ENCODE measurements at places on chromosomes 13 and 19.

- DNase-seq = no peak
These were observed 760 bp downstream of the ZNF91 start for GRCh38 chr19:23394511-23394910.

DNA sequence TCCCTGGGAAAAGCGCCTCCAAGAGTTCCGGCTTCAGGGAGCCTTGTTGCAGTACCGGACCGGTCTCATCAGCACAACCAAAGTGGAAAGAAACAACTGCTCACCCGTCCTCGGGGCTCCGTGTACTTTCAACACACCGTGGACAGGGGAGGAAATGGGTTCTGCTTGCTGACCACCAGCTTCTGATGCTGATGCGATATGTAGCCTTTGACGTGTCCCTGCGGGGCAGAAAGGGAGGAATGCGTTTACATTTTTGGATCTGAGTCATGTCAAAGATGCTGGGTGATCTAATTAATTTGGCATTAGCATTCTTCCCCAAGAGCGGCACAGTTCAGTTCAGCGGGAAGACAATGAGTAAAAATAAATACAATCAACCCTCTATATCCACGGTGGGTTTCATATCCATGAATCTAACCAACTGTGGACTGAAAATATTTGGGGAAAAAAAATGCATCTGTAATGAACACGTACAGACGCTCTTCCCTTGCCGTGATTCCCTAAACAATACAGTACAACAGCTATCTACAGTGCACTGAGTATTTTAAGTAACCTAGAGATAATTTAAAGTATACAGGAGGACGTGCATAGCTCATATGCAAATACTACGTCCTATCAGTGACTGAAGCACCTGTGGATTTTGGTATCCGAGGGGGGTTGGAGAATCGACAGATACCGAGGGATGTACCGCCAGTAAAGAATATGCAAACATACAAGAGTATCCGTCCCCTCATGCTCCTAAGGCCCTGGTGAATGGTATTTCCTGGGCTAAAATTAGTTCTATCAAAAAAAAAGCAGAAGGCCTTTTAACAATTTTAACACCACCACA, 19.8 kb downstream of the PROZ start:
- DNase-seq = no peak

DNA sequence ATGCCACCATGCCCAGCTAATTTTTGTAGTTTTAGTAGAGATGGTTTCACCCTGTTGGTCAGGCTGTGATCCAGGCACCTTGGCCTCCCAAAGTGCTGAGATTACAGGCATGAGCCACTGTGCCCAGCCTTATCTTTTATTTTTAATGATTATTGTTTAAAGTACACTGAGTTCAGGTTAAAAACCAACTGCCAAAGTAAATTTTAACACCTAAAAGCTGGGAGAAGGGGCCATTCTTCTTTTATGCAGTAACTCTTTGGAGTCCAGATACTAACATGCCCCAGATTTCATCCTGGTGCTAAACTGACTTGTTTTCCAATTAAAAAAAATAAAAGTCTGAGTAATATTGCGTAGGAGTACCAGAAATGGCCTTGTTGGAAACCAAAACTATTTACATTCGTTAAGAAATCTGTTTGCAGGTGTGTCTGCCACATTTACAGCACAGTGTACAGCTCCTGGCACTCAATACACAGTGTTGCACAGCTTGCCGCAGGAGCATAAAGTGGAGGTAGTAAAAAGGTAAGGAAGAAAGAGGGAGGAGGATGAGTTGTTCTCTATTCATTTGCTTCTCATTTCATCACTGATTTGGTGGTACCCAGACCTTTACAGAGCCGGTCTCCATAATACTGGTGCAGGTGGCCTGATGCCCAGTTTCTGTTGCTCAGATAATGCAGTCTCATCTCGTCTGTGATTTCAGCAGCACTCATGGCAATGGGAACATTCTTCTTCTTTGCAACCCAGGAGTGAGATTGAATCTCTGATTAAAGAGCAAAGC, 108.9 kb downstream of the PCCA start:
- no peak for DNase-seq

GRCh38 chr13:84994582-84994981, 804.6 kb downstream of the SLITRK6 start:
- DNase-seq = no peak

DNA sequence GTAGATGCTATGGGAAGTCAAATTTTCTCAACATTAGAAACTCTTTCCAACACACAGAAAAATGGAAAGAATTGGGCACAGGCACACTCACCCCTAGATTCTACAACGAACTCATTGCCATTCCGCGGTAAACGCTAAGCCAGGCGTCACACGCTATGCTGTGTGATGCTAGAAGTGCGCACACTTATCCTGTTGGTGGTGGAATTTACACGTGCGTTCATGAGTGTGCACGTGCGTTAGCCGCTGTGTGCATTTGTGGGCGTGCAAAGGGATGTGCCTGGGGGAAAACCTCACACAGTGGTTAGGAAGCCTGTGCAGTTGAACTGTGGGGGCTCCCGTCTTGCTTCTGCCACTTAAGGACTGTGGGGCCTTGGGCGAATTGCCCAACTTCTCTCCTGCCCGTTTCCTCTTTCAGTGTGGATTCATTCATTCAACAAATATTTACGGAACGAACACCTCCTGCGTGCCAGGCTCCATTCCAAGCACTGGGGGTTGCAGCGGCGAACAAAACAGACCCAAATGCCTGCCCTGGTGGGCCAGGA, 7.7 kb downstream of the NFILZ start:
- DNase-seq = no peak

- no peak for DNase-seq
These were observed 595 bp upstream of the GPR183 start for GRCh38 chr13:99307648-99308339.

GRCh38 chr13:76846363-76846762, 39.8 kb downstream of the KCTD12 start:
- DNase-seq = no peak

GRCh38 chr19:18700501-18701249, 17.2 kb downstream of the CRTC1 start:
- DNase-seq = no peak

GRCh38 chr13:78309497-78310180, 293.7 kb downstream of the POU4F1 start:
- DNase-seq = no peak

- no peak for DNase-seq
These were observed 84.5 kb downstream of the DOCK9 start for GRCh38 chr13:98893371-98893770.

All from cerebellar nuclear complex (tissue), 1 donor.